ENCODE measurements at places on chromosomes 7 and 10.

DNA sequence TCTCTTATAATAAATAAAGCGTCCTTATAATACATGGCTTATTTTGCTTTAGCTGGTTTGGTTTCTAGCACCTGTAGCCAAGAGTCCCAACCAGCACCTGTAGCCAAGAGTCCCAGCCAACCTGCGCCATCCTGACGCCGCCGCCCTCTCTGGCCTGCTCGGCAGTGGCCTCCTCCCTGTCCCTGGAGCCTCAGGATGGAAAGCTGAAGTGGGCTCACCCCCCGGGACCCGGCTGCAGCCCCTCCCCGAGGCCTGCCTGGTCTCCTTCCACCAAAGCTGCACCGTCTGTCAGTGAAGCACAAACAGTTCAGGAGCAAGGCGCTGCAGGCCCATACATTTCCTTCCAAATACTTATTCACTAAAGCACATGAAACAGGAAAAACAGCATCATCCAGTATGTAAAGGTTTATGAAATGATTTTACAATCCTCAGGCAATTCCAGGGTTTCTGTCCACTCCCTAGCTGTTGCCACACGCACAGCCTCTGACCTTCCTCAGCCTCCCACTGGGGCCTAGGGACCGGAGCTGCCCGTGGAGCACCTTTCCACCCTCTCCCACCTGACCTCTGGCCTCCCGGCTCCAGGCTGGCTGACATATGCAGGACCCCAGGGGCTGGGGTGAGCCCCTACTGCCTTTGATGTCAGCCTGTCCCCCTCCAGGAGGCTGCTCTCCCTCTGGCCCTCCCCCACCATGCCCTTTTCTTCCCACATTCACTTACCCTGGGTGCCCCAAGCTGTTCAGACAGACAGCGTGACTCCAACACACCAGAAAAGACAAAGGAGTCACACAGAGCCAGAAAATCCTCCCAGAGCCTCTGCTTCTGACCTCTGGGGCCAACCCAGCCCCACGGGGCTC, 149.6 kb upstream of the PPP2R2D start:
- H3K27ac ChIP-seq = no peak overlapping the region
- H3K36me3 ChIP-seq = no peaks in the 10 kb centered on the region
- peaks cover 2% of the 10 kb centered on the region for H3K27me3 ChIP-seq
- H3K4me3 ChIP-seq = no peak overlapping the region
- H3K4me1 ChIP-seq = no peaks in the 10 kb centered on the region

GRCh38 chr7:137757146-137757925, 89.4 kb downstream of the DGKI start:
- no peaks in the 10 kb centered on the region for H3K36me3 ChIP-seq
- H3K4me1 ChIP-seq = no peaks in the 10 kb centered on the region
- DNase-seq = no peak
- no peak overlapping the region for H3K4me3 ChIP-seq
- H3K27me3 ChIP-seq = peaks cover 11% of the 10 kb centered on the region

GRCh38 chr10:11209830-11210181, 192.1 kb downstream of the CELF2 start:
- DNase-seq = no peak
- peaks cover 97% of the 10 kb centered on the region for H3K4me1 ChIP-seq
- H3K36me3 ChIP-seq = peaks cover 56% of the 10 kb centered on the region
- peak overlapping the region; percentile 92 for H3K27ac ChIP-seq

- H3K4me3 ChIP-seq = no peak overlapping the region
- no peaks in the 10 kb centered on the region for H3K4me1 ChIP-seq
- H3K27ac ChIP-seq = no peak overlapping the region
- DNase-seq = no peak
- no peaks in the 10 kb centered on the region for H3K36me3 ChIP-seq
Measured at GRCh38 chr7:155983176-155983815, 171.0 kb upstream of the SHH start.

DNA sequence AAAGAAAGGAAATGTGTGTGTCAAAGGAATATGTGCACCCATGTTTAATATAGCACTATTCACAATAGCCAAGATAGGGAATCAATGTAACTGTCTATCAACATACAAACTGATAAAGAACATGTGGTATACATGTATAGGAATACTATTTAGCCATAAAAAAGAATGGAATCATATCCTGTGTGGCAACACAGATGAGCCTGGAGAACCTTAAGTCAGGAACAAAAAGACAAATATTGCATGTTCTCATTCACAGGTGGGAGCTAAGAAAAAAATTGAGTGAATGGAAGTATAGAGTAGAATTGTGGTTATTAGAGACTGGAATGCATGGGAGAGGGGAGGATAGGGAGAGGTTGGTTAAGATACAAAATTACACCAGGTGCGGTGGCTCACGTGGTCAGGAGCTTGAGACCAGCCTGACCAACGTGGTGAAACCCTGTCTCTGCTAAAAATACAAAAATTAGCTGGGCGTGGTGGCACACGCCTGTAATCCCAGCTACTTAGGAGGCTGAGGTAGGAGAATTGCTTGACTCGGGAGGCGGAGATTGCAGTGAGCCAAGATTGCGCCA, 10.5 kb downstream of the URGCP start:
- peaks cover 8% of the 10 kb centered on the region for H3K36me3 ChIP-seq
- H3K4me3 ChIP-seq = no peak overlapping the region
- peaks cover 24% of the 10 kb centered on the region for H3K4me1 ChIP-seq
- no peaks in the 10 kb centered on the region for H3K27me3 ChIP-seq

GRCh38 chr7:23264916-23265458, 18.4 kb downstream of the GPNMB start:
- peaks cover 3% of the 10 kb centered on the region for H3K27me3 ChIP-seq
- no peak overlapping the region for H3K27ac ChIP-seq
- H3K36me3 ChIP-seq = no peaks in the 10 kb centered on the region
- DNase-seq = peak; percentile 50
- peaks cover 10% of the 10 kb centered on the region for H3K4me1 ChIP-seq
- no peak overlapping the region for H3K4me3 ChIP-seq

DNA sequence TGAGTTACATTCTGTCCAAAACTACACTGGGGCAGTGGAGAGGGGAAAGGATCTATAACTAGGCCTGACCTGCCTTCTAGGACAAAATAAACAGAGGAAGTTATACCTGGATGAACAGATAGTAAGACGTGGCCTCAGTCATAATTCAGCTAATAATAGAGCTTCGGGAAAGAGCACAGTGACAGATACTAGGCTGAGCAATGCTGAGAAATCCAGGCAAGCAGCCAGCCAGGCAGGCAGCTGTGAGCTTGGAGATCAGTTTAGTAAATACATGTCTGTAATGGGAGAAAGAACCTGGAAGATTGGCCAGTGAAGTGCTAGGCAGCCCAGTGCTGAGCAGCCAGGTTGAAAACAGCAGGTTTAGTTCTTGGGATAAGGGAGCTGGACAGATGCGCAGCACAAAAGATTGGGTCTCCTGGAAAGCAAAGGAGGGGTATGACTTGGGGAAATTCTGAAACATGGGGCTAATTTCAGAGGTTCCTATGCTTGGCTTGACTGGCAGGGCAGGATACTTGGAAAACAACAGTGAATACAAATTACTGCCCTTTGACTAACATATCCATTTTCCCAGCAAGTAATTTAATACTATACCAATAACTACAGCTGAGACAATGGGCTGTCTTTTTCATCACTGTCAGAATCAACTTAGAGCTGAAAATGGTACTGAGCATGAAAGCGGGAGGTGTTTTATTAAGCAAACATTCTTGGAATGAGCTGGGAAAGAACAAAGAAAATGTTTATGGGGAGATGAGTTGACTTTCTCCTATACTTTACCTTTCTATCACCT, 140.8 kb downstream of the DGKB start:
- H3K4me3 ChIP-seq = no peak overlapping the region
- H3K4me1 ChIP-seq = no peaks in the 10 kb centered on the region

DNA sequence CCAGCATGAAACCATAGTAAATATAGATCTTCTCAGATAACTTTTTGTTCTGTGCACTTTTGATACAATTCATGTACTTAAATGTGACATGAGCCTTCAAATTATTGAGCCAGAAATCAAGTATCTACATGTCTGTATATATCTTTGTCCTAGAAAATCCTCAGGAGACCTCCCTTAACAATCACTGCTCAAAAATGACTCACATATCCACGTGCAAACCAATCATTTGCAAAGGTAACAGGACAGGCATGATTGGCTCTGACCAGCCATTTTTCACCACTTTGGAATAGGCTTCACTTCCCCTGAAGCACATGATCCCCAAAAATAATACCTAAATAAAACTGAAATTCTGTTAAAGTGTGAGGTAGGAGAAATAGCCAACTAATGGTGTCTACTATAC, 902.5 kb downstream of the PCDH15 start:
- H3K27ac ChIP-seq = no peak overlapping the region
- DNase-seq = no peak
- H3K36me3 ChIP-seq = no peaks in the 10 kb centered on the region

GRCh38 chr7:156194813-156195212, 382.6 kb upstream of the SHH start:
- no peak overlapping the region for H3K4me3 ChIP-seq
- peaks cover 5% of the 10 kb centered on the region for H3K27me3 ChIP-seq
- H3K4me1 ChIP-seq = no peaks in the 10 kb centered on the region
- H3K27ac ChIP-seq = no peak overlapping the region
- DNase-seq = no peak
- no peaks in the 10 kb centered on the region for H3K36me3 ChIP-seq

DNA sequence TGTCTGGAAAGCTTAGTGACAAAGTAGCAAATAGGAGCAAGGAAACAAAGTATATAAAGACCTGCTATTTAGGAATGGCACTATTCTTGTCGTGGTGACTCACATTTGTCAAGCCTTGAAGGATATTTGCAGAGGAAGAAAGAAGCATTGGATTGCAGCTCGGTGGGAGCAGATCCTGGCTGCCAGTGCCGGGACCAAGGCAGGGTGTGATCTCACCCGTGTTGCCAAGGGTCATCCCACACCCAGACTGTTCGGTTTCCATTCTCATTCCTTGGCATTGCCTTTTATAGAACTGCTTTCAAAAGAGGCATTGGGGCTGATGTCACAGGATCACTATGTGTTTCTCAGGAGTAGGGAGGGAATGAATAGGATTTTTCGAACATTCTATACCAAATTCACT, 176.2 kb downstream of the GALNT17 start:
- H3K4me3 ChIP-seq = no peak overlapping the region
- no peaks in the 10 kb centered on the region for H3K27me3 ChIP-seq
- no peak for DNase-seq
- no peaks in the 10 kb centered on the region for H3K36me3 ChIP-seq
- no peak overlapping the region for H3K27ac ChIP-seq

DNA sequence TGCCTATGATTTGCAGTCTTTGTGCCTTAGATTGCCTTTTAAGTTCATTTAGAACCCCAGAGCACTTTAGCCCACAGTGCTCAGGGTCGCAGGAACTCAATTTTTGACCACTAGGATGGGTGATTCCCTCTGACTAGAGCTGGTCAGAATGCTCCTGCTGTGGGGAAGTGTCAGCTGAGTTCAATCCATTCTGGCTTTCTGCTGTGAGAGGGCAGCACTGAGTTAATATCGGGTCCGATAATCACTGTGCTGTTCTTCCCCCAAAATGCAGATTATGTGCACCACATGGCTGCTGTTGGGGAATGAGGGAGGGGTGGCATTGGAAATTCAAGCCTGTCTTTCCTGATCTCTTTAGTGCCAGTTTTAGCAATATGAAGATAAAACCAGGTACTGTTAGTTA, 886.4 kb downstream of the DNAJB9 start:
- no peak overlapping the region for H3K4me3 ChIP-seq
- H3K4me1 ChIP-seq = no peaks in the 10 kb centered on the region
- no peak overlapping the region for H3K27ac ChIP-seq
- no peak for DNase-seq

All from activated CD4-positive, alpha-beta memory T cell treated with anti-CD3 and anti-CD28 coated beads for 36 hours (primary cell).